Stimulated activated CD8-positive, alpha-beta memory T cell treated with anti-CD3 and anti-CD28 coated beads, Interleukin-15, amount 100 ng/mL, for 48 hours (primary cell): ENCODE measurements at places on chromosomes 7 and 10.

DNA sequence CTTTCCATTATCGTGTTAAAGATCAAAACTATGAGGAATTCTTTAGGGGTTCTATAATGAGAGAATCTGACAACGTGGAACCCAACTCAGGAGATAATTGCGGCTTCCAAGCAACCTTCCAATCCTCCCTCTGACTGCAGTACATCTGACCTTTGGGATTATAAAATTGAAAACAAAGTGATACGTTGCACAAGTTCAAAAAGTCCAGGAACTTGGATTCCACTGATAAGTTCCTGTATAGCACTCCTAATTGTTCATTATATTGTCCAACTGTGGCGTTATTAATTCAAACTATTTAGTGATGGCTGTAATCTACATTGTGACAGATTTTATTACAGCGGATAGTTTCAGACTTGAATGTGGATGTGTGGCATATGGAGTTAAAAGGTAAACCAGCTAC, 15.4 kb downstream of the MALRD1 start:
- DNase-seq = no peak

DNA sequence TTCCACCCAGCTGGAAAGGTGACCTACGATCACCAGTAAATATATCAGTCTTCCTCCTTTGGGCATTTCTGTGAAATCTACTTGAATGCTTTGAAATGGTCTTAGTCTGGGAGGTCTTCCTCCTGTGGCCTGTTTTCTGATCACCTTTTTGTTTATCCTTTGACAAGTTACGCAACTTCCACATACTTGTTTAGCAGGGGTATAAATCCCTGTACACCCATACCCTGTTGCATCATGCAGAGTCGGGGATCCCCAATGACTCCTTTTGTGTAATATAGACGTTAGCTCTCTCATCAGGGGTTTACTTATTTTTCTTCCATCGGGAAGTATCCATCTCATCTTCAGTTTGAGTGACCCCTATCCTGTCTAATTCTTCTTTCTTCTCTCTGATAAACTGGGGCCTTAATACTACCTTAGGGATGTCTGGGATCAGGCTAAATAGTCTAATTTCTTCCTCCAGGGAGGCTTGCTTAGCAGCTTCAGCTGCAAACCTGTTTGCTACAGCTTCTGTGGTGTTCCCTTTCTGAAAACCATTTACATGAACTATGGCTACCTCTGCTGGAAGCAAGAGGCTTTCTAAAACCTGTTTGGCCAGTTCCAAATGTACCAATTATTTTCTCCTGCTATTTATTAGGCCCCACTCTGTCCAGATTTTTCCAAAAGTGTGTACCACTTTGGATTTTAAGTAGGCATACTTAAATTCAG, 25.8 kb downstream of the MAPK8 start:
- no peak for DNase-seq

GRCh38 chr10:67288688-67289410, 363.0 kb downstream of the LRRTM3 start:
- DNase-seq = no peak

DNA sequence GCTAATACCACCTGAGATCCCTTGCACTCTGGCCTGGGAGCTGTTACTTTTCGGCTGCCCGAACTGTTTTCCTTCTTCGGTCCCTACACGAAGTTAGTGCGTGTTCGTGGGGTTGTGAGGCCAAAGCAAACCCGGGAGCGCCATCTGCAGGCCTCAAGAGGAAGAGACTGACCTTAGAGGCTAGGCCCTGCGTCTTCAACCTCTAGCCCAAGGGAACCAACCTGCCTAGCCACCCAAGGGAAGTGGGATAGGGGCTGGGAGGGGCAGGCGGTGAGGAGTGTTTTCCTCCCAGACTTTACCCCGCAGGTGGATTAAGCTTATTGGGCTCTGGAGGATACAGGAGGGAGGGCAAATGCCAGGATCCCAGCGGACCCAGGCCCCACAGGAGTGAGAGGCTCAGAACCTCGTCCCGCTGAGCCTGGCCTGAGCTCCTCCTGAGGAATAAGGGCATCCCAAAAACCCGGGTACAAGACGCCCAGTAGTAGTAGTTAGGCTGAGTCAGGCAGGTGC, 1.7 kb upstream of the PAX2 start:
- no peak for DNase-seq

DNA sequence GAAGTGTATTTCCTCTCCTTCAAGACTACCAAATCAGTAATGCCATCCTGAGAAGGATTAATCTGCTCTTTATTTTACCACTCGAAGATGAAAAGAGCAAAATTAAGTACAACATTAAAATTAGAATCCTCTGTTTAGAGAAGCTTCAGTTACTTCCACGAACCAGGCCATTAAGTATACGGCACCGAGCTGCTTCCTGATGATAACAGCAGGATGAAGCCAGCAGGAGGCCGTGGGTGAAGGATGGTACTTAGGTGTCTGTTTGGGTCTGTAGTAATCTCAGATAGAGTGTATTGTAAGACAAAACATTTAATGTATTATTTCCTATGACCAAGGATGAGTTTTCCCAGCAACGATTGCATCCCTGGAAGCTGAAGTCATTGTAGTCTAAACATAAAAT, 362.8 kb downstream of the SFMBT2 start:
- DNase-seq = no peak

DNA sequence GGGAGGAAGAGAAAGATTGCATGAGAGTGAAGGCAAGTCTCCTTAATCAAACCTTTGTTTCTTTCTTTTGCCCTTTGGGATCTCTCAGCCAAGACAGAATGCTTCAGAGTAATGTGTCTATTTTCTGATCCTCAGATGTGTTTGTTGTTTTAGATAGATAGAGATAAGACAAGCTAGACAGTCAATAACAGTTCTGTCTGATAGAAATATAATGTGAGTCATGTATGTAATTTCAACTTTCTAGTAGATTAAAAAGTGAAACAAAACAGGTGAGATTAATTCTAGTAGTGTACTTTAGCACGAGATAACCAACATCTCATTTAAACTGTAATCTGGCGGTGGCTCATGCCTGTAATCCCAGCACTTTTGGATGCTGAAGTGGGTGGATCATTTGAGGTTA, 159.2 kb downstream of the GATA3 start:
- DNase-seq = no peak

- no peak for DNase-seq
Observed at GRCh38 chr7:80449836-80450235, 62.0 kb downstream of the GNAT3 start.

- peak; percentile 53 for DNase-seq
Observed at GRCh38 chr7:129438839-129439651, 4.8 kb downstream of the STRIP2 start.

DNA sequence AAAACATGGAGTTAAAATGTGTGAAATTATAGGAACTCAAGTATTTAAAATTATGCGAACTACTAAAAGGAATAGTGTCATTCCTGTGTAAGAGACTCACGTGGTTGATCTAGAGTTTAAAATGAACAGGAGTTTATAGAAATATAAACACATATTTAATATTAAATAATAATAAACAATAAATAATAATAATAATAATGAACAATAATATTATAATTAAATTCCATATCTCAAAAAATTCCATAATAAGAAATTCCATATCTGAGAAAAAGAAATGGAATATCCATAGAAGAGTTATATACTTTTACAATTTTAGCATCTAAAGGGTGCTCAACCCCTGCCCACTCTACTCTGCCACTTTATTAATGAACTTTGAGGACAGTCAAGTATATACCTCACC, 429.6 kb downstream of the TNS3 start:
- DNase-seq = no peak

DNA sequence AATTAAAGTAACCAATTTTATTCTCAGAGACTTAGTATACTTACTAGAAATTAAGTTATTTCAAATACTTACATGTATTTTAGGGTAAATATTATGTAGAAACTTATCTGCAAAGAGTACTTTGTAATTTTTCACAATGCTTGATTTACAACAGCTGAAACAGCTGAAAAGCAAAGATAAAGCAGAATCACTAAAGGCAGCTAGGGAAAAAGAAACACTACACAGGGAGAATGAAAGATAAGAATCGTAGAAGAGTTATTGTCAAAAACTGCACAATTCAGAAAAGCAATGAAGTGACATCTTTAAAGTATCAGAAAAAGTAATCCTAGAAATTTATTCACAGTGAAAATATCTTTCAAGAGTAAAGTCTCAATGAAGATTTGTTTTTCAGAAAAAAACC, 69.7 kb upstream of the ZNF804B start:
- no peak for DNase-seq

GRCh38 chr7:1384113-1384415, 75.2 kb downstream of the MICALL2 start:
- DNase-seq = no peak

DNA sequence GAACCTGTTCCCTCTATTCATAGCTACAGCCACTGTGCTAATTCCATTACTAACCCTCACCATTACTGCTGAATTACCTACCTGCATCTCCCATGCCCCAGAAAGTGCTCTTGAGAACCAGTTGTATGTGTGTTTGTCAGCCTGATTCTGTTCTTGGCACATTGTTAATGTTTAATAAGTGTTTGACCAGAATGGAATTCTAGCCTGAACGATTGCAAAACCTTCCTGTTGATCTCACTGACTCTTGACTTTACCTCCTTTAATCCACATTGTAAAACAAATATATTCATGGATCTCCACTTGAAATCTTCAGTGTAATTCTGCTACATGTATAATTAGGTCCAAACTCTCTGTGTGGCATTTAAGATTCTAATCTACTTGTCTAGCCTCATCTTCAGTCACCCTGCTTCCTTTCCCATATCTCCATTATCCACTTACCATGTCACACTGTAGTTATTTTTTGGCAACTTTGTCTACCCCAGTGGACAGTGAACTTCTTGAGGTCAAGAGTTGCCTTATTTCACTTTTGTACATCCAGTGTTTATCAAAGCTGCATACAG, 4.9 kb downstream of the ZNF277 start:
- no peak for DNase-seq

GRCh38 chr7:37960483-37960882, 40.0 kb downstream of the EPDR1 start:
- no peak for DNase-seq

GRCh38 chr10:1449021-1449420, 288.3 kb downstream of the ADARB2 start:
- DNase-seq = no peak

DNA sequence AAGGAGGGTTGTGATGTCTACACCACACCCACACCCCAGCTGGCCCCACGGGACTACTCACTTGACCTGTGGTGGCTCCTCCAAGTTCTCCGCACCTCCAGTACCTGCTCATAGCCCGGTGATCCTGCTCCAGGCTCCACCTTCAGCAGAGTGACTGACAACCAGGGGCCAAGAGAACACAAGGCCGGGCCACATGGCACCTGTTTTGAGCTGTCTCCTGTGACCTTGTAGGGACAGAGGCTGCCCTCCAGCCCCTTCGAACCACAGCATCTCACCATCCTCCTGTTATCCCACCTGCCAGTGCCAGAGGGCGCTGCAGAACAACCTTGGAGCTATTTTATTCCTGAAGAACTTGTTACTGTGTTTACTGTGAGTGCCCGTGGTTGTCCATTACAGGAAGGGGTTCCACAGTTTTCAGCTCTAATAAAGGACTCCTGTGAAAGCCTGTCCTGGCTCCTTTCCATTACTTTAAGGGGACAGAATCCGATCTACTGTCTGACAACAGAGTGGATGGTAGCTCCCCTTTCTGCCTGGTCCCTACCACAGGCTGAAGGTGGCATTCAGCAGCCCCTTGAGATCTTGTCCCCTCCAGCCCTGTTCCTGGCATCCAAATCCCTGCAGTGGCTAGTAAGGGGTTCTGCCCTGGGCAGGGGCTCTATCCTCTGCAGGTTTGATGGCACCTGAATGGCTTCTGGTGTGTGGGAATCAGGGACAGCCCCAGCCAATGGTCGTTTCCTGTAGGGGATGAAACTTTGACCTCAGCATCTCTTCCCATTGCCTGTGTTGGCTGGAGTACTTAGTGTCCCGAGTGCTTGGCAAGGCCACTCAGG, 50.8 kb downstream of the C10orf120 start:
- DNase-seq = no peak

- DNase-seq = no peak
Observed at GRCh38 chr7:116810267-116811116, 51.9 kb upstream of the CAPZA2 start.

DNA sequence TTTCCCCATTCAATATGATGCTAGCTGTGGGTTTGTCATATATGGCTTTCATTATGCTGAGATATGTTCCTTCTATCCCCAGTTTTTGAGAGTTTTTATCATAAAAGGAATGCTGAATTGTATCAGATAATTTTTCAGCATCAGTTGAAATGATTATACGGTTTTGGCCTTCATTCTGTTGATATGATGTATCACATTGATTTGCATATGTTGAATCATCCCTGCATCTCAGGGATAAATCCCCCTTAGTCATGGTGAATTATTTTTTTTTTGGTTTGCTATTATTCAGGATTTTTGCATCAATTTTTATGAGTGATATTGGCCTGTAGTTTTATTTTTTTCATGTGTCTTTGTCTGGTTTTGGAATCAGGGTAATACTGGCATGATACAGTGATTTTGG, 1152.3 kb upstream of the C7orf33 start:
- DNase-seq = no peak

GRCh38 chr10:58570979-58571378, 58.3 kb downstream of the BICC1 start:
- DNase-seq = no peak

- no peak for DNase-seq
Observed at GRCh38 chr10:90960355-90960814, 39.5 kb upstream of the ANKRD1 start.

GRCh38 chr7:81803267-81803666, 33.4 kb upstream of the HGF start:
- DNase-seq = no peak

- no peak for DNase-seq
Observed at GRCh38 chr7:153675131-153675530, 377.1 kb upstream of the DPP6 start.

DNA sequence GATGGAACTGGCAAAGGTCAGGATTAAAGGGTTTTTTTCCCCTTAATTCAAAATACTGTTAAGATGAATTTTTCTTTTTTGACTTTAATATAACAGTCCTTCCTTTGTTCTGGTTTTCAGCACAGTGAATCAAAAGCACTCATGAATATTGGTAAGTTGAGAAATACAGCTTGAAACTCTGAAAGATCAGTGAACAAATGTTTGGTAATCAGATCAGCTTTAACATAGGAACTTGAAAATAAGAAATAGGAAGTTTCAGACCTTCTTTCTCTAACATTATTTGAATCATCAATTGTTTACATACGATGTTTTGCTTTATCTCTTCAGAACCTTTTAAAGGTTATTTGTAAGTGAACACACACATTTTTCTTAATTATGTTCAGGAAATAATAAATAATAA, 90.5 kb downstream of the SGMS1 start:
- no peak for DNase-seq

GRCh38 chr10:113880236-113880635, 25.8 kb downstream of the NHLRC2 start:
- no peak for DNase-seq

DNA sequence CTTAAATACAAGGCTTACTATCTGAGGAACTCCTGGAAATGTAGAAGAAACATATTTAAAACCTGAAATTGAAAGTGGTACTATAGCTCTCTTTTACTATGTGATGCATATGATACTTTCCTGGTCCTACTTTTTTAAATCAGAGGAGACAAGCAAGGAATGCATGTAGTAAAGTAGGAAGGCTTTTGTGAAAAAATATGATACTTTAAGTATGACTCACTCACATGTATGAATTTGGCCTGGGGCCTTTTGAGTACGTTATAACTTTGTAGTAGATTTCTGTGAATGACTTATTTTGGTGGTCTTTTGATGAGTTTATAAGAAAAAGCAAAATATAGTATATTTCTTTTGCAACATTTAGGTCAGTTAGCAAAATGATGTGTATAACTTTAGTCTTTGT, 53.8 kb downstream of the TAX1BP1 start:
- no peak for DNase-seq
